ENCODE measurements at places on chromosomes 5 and 9.

DNA sequence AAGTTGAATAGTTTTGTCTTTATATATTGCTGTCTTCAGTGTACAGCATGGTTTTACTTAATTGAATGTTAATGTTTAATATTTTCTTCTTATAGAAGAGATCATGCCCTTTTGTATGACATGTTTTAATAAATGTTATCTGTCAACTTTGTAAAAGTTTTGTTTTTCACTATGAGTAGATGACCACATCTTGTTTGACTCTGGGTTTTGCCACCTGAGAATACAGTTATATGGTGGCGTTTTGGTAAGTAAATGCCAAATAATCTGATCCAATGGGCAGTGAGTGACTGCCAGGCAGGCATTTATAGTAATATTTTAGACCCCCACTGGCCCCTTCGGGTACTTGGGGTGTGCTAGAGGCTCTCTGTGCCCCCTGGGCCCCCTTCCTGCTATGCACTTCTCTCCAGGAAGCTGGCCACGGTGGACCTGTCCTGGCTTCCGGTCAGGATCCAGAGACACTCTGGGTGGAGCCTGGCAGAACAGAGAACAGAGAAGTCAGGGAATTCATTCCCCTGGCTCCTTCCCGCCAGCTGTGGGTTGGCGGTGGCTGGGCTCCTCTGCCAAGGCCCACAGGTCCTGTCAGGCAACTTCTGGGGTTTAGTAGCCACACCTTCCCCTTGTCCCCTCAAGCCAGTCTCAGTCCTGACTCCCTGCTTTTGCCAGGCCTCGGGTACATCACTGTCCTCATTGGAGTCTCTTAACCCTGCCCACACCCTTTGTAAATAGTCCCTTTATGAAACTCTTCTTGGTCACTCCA lies 22.2 kb upstream of the ZBTB34 start:
- no peak for DNase-seq

- DNase-seq: no peak
These were observed 47.8 kb downstream of the C9orf152 start for GRCh38 chr9:110160123-110160522.

DNA sequence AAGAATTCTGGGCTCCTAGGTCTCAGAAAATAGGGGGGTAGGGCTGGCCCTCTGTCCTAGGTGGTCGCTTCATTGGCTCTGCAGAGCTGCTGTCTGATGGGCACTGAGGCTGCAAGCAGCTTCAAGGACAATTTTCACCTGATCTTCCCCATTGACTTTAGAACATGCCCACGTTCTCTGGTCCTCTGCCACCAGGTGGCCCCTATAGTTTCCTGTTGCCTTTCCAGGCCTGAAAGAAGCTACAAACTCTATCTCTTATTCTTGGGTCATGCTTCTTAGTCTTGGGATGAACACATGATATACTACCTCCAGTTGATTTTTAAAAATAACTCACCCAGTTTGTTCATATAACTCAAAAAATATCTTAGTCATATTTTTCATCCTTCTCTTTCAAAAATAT lies 26.3 kb downstream of the SPZ1 start:
- DNase-seq: no peak

- DNase-seq: no peak
These were observed 14.1 kb downstream of the LCN10 start for GRCh38 chr9:136728548-136729123.

- no peak for DNase-seq
These were observed 33.1 kb downstream of the FABP6 start for GRCh38 chr5:160262151-160263074.

GRCh38 chr5:52801329-52801728 lies 13.6 kb downstream of the ITGA1 start:
- DNase-seq: no peak

DNA sequence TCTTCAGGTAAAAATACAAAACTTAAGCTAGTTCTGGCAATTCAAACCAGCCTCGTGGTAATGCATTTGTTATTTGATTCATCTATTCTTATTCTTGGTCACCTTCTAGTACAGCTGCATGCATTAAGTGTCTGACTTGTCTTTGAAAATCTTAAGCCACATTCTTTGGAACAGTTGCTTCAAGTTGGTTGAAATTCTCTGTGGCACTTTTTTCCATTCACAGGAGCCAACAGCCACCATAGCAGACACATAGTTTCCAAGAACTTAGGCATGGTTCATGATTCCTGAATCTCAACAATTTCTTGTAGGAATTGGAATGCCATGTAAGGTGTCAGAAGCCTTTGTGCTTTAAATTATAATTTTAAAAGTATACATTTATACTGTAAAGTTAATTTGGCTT lies 47.4 kb upstream of the MEF2C start:
- no peak for DNase-seq

DNA sequence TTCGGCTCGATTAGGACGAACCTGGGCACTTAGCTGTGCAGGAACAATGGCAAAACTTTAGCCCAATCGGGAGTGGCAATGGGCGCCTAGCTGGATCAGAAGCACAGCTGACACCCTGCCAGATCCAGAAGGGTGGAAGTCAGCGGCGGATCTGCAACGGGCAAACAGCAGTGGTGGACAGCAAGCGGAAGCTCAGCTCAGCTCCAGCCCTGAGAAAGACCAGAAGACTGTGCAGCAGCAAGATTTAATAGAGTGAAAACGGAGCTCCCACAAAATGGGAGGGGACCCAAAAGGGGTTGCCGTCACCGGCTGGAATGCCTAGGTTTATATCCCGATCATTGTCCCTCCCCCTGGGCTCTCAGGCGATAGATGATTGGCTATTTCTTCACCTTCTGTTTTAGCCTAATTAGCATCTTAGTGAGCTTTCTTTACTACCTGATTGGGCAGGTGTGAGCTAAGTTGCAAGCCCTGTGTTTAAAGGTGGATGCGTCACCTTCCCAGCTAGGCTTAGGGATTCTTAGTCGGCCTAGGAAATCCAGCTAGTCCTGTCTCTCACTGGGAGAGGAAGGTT lies 1237.9 kb downstream of the CDH12 start:
- no peak for DNase-seq

GRCh38 chr9:133730994-133731715 lies 7.0 kb downstream of the SARDH start:
- DNase-seq: no peak

GRCh38 chr5:9720361-9720760 lies 90.2 kb upstream of the TAS2R1 start:
- DNase-seq: no peak

DNA sequence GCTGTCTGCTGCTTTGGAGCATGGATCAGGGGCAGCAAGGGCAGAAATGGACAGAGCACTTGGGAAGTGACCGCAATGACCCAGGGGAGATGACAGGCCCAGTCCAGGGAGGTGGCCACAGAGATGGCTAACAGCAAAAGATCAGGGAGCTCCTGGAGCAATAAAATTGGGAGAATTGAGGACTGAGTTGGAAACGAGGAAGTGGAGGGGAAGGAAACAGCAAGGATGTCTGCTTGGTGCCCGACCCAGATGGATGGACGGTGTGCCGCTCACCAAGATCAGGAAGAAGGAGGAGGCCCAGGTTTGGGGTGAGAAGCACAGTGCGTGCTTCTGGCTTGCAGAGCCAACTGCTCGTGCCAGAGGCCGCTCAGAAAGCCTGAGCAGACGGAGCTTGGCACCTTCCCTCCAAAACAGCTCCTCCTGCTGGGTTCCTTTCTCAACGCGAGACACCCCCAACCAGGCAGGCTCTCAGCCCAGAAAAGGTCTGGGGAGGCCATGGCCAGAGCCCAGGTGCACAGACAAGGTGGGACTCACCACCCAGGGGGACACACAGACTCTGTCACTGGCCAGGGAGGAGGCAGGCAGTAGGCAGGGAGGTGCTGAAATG lies 1.7 kb upstream of the SLC34A1 start:
- DNase-seq: no peak

DNA sequence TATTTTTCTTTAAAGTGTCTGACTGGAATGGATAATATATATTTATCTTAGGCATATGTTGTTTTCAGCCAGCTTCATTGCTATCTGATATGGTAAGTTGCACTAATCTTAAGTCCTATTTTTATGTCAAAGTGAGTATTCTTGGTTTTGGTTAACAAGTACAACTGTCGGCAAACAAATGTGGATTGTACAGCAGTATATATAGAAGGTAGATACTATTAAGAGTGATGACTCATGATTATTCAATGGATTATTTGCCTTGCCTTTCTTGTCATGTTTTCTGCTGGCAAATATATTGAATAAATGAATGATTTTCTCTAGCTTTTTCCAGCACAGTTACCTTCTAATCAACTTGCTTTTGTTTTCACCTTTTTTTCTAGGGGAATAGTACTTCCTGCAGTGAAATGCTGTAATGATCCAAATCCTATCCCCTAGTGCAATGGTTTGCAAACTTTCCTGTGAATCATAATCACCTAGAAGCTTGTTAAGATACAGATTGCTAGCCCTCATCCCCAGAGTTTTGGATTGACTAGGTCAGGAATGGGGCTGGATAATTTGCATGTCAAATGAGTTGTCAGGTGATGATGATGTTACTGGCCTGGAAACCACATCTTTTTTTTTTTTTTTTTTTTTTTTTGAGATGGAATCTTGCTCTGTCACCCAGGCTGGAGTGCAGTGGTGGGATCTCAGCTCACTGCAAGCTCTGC lies 60.8 kb upstream of the ARRDC3 start:
- no peak for DNase-seq

DNA sequence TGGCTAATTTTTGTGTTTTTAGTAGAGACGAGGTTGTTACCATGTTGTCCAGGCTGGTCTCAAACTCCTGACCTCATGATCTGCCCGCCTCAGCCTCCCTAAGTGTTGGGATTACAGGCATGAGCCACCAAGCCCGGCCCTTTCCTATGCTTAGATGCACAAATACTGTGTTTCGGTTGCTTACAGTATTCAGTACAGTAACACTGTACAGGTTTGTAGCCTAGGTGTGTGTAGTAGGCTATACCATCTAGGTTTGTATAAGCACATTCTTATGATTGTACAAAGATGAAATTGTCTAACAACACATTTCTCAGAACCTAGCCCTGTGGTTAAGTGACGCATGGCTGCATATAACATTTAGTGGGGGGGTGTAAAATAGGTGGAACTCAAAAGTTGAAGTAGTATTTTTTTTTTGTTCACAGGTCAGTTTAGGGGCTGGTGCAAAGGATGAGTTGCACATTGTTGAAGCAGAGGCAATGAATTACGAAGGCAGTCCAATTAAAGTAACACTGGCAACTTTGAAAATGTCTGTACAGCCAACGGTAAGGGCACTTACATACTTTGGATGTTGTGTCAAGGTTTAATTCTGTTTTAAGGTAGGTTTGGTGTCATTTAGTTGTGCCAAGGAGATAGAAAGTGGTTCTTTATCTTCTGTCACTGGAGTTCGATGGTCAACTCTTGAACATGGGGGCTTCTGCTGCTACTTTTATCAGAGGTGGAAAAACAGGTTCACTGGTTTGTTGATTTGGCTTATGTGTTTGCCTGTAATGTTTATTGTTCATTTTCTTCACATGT lies 3.4 kb downstream of the NPM1 start:
- DNase-seq: no peak

GRCh38 chr9:90169490-90169889 lies 473.1 kb downstream of the DIRAS2 start:
- DNase-seq: no peak

- DNase-seq: no peak
These were observed 1.6 kb downstream of the C1QTNF3 start for GRCh38 chr5:34041247-34041972.

DNA sequence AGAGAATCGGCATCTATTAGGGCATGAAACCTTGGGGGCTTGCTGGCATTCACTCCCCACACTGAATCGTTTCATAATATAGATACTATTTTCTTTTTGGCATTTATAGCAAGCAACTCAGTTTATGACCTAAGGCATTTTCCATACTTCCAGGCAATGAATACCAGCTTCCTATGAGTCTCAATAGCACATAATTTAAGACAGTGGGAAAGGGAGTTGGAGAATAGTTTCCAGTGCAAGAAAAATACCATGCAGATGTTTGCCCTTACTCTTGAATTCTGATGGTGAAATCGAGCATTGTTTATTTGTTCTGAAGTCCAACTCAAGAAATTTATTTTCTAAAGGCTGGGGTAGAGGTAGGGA lies 175.8 kb upstream of the KLF9 start:
- DNase-seq: peak; percentile 70

DNA sequence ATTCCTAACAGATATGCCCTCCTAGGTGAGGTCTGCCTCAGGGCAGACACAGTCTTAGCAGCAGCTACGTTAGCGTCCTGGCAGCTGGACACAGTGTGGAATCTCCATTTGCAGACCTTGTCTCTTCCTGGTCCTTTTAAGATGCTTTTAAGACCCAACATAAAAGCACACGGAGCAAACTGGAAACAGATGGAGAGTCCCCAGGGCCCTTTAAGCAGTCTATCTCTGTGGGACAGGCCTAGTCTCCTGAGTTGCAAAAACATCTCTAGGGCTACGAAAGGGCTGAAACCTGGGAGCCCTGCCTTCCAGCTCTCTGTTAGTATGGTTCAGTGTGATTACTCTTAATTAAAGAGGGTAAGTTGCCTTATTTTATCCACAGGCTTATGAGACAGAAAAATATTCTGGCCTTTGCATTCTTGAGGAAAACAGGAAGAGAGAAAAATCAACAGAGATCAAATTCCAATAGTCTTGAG lies 66.0 kb upstream of the GNA14 start:
- no peak for DNase-seq

- no peak for DNase-seq
These were observed 32.4 kb downstream of the PDZD2 start for GRCh38 chr5:31671339-31671741.

DNA sequence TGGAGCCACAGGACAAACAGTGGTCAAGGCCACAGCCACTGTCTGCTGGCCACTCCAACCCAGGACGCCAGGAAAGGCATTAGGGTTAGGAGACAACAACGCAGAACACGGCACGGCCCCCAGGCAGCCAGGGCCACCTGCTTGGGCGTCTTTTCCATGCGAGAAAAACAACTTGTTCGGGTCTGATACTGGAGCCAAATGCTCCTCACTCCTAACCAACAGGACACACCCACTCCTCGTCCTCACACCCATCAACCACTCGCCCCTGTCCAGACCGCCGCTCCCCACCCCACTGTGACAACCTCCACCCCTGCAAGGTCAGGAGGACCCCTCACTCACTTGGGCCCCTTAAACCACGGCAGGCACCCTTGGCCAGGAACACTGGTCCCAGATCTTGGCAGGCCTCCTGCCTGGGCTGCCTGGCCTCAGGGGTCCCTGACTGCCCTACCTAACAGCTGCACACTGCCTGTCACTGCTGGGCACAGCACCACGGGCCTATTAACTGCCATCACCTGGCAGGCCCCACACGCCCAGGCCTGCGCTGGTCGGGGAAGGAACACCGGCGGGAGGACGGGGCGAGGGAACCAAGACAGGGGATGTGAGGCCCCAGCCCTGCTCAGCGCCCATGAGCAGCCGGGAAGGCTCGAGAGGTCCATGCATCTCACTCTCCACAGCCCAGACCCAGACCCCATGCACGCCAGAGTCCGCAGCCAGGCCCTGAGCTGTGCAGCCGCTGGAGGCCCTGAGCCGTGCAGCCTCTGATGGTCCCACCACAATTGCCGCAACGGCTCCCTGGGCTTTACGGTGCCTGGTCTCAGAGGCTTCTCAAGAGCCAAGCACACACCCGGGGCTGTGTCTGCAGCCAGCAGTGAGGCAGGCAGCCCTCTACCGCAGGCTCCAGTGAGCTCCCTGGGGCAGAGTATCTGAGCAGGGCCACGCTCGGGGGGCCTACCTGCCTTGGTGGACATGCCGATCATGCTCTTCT lies 13.8 kb downstream of the CLPTM1L start:
- DNase-seq: no peak

GRCh38 chr9:113919382-113919781 lies 43.3 kb downstream of the ZNF618 start:
- no peak for DNase-seq
